ENCODE measurements at places on chromosomes 2 and 18.
A peak's percentile ranks its signal among the peaks of the same experiment; 100 is the strongest.

- no peak for DNase-seq
Observed at GRCh38 chr18:36297417-36298125, at the start of gene FHOD3. Gene FHOD3, plus strand, starts transcription at chr18:36297713. Its CDS starts 123 bp downstream, at chr18:36297836.

GRCh38 chr2:75589391-75590105 lies 28.8 kb upstream of the EVA1A start:
- DNase-seq: no peak

- DNase-seq: no peak
Observed at GRCh38 chr2:154694881-154695280, 3.6 kb upstream of the KCNJ3 start.

GRCh38 chr2:98026927-98027522 lies 31.3 kb upstream of the TMEM131 start:
- no peak for DNase-seq

DNA sequence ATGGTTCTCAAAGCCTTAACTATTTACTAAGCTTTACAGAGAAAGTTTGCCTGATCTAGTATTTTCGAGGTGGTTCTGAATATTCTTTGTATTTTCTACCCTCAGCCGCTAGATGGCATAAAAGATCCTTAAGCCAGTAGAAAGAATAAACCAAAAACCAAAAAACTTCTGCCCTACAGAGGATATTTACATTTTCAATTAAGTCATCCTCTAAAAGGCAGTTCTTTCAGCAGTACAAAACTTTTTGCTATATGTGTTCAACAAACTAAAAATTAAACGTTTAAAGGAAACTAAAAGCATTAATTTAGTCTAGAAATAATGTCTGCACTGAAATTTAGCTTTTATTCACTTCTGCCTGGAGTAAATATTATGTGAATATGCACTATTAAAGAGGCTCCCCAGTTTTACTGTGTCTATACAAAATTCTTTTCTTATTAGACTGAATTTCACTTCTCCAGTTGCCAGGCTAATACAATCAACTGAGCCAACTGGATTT lies 297.5 kb downstream of the PIEZO2 start:
- DNase-seq: peak; percentile 67

GRCh38 chr2:197311421-197312033 lies 947 bp upstream of the ANKRD44 start:
- no peak for DNase-seq

- no peak for DNase-seq
Observed at GRCh38 chr18:57439985-57440330, 4.8 kb downstream of the ONECUT2 start.

DNA sequence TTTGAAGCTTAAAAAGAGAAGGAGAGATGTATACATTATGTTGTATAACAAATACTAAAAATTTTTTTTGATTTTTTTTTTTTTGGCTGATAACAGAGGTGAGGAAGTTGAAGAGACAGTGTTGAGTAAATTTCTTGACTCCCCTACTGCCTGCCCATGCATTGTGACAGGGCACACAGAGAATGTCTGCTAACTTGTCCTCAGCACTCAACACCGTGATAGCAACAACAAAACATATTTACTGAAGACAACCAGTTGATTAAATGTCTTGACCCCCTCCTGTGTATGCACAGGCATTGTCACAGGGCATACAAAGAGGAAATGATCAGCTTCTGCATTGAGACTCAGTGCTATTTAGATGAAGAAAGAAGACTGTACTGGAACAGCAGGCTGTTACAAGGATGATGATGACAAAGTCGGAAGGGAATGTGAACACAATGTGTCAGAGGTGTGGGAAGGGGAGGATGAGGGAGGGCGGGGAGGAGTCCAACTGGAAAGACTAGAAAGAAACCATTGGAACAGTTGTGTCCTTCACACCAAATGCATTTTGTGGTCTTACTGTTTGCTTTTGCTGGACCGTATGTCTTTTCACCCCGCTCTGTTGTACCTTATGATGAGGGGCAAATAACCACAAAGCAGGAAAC lies 89.5 kb downstream of the CERS6 start:
- no peak for DNase-seq

- no peak for DNase-seq
Observed at GRCh38 chr2:101496279-101496678, 21.4 kb upstream of the RFX8 start.

DNA sequence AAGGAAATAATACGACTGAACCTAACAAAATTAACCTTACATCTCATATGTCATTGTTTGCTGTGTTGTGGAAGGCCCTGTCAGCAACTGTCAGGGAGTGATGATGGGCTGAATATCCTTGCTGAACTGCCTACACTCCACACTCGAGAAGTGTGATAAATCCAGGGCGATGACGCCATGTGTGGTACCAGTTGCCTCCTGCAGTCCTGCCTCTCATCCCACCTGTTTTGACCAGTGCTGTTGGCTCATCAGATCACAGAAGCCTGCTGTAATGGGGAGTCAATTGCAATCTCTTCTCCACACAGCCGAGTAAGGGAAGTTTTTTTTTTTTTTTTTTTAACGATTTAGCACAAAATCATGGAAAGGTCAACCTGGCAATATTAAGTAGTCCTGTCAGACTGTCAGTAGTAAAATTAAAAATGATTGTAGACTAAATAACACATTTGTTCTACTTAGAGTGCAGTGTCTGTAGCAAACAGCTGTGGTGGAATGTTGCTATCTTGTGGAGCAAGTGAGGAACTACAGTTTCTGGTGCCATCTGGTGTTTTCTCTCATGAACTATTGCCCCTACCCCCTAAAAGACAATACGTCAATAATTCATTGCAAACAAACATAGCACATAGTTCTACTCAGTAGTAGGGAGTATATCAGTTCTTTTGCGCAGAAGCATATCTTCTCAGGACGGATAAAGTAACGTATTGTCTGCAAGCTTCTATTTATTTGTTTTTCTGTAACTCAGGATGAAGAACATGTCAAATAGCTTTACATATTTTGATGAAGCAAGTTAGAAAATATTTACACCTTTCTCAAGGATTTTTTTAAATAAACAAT lies 347.6 kb downstream of the CTNNA2 start:
- DNase-seq: no peak

- peak; percentile 40 for DNase-seq
Observed at GRCh38 chr2:195535911-195536522, 121.0 kb upstream of the SLC39A10 start.

GRCh38 chr18:79902640-79903039 lies 48.8 kb downstream of the SLC66A2 start:
- no peak for DNase-seq

DNA sequence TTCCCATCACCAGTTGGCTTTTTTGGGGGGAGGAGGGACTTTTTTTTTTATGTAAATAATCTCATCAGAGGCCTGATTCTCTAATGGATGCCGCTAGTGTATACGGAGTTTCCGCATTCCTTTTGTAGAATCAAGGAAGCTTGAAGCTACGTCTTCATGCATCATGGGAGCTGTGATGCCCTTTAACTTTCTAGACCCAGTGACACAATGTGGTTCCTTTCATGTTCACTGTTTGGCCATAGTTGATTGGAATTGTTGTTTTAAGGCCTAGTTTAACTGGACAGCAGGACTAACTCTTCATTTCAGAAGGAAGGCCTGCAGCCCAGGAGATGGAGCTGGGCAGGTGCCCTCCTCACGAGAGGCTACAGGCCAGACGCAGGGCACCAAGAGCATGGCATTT lies 287.9 kb downstream of the AGAP1 start:
- DNase-seq: no peak

DNA sequence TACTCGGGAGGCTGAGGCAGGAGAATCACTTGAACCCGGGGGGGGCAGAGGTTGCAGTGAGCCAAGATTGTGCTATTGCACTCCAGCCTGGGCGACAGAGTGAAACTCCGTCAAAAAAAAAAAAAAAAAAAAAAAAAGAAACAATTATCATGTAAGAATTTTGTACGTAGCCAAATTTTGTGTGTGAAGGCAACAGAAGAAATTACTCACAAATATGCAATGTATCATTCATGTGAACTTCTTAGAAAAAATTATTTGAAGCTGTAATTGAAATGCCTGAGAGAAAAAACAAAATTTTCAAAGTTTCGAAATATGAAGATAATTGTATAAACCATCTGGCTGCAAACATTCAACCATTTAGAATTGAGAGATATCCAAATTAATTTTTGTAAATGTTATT lies 204.8 kb upstream of the PARD3B start:
- DNase-seq: no peak

DNA sequence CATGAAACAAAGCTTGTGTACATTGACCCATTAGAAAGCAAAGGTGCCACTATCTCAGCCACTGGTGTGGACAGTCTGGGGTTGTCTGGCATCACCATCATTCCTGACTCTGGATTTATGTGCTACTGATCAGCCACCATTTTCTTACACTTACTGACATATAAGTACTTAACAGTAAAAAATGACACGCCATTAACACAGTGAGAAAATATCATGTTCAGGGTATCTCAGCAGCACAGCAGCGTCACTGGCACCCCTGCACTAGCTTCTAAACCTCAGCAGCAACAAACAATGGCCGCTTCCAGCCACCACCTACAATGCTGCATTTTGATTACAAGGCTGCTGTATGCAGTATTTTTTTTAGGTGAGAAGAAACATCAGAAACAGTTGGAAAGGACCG lies 253.4 kb upstream of the HDAC4 start:
- no peak for DNase-seq

DNA sequence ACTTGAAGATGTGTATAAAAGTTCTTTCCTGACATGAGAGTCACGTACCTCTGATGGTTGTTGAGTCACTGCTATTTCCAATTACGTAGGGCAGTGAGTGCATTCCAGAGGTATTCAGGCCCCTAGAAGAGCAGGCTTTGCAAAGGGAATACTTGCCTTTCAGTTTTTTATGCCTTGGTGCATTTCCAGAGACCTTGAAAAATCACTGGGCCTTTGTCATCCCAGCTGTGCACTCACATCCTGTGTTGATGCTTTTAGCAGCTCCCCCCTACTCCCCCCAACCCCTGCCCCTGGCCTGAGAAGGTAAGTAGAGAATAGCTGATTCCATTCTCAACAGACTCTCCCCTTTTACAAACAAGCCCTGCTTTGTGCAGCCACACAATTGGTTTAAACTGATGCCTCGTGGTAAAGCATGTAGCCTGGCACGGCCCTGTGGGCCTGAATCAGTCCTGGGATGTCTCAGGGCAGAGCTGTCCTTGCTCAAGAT lies 174.2 kb downstream of the PRPF40A start:
- no peak for DNase-seq

DNA sequence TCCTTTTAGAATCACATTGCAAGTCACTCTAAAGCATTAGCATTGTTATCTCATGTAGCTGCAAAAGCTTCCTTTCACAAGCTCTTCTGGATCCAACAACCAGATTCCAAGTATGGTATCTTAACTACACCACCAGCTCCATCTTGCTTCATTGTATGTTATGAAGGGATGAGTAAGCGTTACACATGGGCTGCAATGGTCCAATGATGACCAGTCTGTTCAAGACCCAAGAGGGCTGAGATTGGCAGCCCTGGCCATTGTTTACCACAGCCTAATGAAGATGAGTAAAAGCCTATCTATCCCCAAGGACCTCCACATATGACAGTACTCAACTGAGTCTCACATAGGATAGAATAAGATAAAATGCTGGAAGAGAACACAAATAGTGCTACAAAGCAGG lies 6.3 kb downstream of the CFLAR start:
- DNase-seq: no peak

- no peak for DNase-seq
Observed at GRCh38 chr18:7596147-7596546, 29.0 kb downstream of the PTPRM start.

- no peak for DNase-seq
Observed at GRCh38 chr2:40256649-40257048, 195.2 kb downstream of the SLC8A1 start.

GRCh38 chr2:20356042-20356441 lies 5.4 kb upstream of the PUM2 start:
- DNase-seq: no peak

DNA sequence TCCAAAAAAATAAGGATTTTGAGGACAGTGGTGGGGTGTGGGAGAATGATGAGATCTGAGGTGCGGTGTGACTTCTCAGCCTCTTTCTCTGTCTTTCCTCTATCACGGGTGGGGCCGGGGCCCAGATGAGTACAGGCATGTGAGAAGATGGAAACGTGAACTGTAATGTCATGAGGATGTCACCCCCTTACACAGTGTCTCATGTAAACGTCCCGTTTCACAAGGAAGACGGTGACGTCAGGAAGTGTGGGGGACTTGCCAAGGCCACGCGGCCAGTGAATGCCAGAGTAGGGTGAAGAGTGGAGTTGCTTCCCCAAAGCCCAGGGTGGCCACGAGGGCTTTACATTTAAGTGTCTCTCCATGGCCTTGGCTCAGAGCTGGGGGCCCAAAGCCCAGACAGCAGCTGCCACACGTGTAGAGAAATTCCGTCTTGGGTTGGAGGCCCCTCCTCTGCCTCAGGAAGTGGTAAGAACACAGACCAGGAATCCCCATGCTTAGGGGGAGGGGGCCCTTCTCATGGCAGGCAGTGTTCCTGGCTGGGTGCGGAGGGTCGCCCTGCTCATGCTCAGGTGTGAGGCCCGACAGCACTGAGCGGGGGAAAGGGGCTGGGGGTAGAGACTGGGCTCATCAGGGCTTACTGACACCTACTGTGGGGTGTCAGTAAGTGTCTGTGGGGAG lies 80.9 kb upstream of the SMAD7 start:
- no peak for DNase-seq

DNA sequence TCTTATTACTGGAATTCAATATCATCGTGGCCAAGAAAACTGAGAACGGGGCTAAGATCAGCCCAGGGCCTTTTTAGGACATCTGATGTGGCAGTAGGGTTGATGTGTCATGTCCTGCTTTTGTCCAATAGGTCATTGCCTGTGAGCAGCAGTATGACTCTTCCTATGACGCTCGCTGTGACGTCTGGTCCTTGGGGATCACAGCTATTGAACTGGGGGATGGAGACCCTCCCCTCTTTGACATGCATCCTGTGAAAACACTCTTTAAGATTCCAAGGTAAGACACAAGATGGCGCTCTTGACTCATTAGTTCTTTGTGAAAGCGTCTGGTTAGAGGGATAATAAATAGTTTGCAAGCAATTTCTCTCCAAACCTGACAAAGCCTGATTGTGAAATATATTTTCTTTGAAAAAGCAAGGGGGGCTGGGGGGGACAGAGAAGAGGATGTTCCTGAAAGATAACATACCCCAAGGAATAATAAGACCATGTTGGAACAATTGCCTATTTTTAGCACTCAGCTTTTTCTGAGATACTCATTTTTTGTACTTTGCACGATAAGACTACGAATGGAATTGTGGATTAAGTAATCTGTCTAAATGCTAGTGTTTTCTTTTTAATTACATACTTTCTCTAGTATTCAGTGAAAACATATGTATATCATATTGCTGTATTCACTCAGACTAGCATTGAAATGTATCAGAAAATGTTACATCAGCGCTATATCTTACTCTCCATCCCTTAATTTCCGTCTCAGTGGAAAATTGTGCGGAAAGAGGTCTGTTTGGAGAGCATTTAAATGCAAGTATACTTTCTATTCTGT lies 58.1 kb downstream of the MYO3B start:
- peak; percentile 45 for DNase-seq
